ENCODE measurements at places on chromosomes 16 and 17.
A peak's percentile ranks its signal among the peaks of the same experiment; 100 is the strongest.

DNA sequence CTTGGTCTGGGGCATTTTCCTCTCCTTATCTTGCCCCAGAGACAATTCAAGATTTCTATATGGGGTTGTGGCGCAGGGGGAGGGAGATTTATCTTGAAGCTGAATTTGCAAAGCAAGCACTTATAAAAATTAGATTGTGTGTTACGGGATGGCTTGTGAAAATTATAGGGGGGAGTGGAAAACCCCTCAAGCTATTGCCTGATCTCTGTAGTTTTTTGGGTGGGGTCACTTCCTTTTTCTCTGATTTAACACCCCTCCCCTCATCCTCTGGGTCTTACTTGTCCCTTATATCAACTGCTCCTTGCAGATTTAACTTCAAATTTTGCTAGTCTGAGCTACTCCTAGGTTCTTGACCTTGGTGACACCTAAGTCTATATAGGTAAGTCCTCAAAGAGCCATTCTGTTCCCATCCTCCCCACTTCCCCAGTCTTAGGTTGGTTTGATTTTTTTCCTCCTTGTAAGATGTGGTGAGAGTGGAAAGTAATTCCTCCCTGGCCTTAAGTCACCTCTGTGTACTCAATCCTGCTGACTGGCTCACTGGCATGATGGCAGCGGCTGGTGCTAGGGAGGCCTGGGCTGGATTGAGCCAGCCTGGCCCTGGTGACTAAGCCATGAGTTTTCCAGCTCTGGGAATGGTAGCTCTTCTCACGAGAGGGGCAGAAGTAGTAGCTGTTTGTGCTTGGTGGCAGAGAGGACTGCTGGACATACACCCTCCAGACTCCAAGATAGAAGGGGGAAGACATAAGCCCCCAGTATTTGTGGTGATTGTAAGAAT is 2.3 kb downstream of the ARL4D start:
- DNase-seq: no peak

DNA sequence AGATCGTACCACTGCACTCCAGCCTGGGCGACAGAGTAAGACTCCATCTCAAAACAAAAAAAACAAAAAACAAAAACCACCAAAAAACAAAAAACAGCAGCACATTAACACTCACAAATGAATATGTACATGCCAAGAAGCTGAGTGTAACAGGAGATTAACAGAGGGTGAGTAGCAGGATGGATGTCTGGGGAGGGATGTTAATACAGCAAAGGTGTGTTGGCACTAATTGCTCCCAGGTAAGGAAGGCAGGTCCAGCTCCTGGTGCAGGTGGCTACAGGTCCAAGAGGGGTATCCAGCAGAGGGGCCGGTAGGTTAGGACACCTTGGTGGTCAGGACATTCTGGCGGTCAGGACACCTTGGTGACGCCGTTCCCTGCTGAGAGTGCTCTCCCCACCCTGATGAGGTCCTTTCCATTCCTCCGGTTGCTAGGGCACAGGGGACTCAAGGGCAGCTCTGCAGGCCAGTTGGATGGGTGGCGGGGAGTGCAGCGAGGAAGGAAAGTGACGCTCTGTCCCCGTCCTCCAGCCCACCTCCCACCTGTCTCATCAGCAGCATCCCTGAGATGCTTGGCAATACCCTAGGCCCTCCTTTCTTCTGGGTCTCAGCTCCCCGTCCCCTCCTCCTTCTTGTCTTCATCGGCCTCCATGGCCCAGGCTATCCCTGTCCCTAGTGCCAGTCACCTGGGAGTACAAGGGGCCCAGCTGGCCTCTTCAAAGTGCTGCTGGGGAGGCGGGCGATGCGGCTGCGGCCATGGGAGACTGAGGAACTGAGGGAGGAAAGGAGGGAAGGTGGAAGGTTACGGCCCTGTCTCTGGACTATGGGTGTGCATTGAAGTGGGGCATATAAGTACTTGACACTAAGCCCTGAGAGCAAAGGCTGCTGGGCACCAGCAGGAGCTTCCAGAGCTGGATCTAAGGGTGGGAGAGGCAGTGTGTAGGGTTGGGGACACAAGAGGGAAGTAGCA is 10.7 kb upstream of the GFAP start:
- no peak for DNase-seq

DNA sequence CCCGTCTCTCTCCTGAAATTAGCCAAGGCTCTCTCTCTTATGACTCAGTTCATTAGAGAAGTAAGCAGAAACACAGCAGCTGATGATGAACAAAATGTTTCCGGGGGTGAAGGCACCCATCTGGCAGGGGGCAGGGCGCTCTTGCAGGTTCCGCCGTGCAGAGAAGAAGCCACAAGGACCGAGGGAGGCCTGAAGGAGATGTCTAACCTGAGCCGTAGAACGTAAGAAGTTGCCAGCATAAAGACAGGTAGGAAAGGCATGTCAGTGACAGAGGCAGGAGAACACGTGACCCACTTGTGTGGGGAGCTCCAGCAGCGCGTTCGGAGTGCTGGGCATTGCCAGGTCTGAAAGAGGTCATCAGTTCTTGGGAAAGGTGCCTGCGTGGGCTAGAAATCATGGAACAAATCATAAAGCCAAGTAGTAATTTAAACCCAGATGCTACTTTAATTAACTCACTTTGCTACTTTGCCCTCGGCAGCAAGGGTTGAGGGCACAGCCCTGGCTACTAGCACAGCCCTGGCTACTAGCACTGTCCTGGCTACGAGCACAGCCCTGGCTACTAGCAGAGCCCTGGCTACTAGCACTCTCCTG is 198.6 kb downstream of the RPTOR start:
- DNase-seq: peak; percentile 78

DNA sequence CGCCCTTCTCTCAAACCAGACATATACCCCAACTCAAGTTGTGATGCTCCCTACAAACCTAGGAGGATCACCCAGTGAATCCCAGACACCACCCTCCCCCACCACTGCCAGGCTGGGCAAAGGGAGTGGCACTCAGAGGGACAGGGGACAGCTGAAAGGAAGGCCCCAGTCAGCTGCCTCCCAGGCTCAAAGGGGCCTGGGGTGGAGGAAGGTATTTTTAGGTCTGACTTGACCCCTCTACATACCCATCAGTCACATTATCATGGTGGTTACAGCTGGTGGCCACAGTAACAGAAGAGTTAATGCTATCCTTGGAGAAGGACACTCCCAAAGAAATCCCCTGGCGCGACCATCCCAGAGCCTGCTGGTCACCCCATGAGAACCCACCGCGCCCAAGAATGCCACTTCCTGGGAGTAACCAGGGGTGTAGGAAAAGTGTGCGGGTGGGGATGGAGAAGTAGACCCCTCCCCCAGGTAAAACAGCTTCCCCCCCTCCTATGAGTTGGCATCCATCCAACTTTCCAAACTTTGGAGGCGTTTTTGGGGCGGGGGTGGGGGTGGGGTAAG is 1.1 kb downstream of the CACNB1 start:
- DNase-seq: no peak

GRCh38 chr16:9072806-9073341 is 18.6 kb upstream of the HAPSTR1 start:
- DNase-seq: peak; percentile 74

GRCh38 chr16:51591480-51591879 is 440.4 kb upstream of the SALL1 start:
- DNase-seq: no peak
